ENCODE measurements at places on chromosomes 11 and 22.

GRCh38 chr22:24807284-24807950 lies 1.4 kb downstream of the SGSM1 start:
- no peak for DNase-seq

DNA sequence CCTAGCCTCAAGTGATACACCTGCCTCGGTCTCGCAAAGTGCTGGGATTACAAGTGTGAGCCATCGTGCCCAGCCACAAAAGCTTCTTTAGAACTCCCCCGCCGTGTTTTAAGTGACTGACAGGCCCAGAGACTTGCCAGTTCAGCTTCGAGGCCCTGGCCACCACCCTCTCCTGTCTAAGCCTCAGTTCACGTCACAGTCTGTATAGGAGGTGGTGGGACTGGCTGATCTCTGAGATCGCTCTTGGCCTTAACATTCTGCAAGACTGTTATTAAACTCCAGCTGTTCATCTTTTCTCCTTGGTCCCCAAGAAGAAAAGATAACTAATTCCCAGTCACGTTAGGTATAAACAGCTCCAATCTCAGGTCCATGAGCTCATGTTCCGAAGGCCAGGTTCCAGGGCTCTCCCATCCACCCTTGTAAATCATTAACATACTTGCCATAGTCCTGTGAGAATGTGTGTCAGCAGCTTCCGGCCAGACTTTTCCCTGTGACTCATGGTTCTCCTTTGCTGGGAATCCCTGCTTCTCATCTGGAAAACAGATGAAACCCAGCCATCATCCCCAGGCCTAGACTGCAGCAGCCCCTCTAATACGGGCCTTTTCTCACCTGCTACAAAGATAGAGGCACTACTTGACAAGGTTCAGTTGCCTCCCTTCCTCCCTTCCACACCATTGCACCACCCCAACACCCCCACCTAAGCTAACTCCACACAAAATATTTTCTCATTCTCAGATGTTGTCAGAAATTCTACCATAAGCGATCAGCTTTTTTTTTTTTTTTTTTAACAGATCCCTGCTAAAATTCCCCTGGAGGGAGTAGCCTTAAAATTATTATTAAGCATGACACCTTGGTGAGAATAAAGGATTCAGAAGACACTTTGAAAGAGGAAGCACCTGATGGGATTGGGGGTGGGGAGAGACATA lies 5.6 kb upstream of the KIAA0930 start:
- no peak for DNase-seq

GRCh38 chr22:26484360-26484706 lies 656 bp downstream of the SRRD start:
- no peak for DNase-seq

GRCh38 chr11:122717264-122717867 lies 61.8 kb downstream of the UBASH3B start:
- DNase-seq: no peak

DNA sequence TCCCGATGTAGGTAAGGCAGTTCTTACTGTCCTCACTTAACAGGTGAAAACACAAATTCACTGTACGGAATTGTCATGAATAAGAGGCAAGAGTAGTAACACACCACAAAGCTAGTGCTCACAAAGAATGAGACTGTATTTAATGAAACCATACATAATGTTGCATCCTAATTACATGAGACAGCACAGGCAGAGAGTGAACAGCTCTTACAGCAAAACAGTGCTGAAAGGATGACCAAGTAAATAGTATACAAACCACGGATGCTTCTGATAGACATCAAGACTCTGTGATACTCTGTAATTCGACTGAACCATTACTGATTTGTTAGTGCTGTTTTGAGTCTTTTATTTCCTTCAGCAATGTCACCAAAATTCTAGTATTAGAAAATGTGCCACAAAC lies 282.3 kb downstream of the TTC28 start:
- DNase-seq: no peak

GRCh38 chr11:68314203-68315170 lies 2.1 kb downstream of the LRP5 start:
- DNase-seq: no peak

DNA sequence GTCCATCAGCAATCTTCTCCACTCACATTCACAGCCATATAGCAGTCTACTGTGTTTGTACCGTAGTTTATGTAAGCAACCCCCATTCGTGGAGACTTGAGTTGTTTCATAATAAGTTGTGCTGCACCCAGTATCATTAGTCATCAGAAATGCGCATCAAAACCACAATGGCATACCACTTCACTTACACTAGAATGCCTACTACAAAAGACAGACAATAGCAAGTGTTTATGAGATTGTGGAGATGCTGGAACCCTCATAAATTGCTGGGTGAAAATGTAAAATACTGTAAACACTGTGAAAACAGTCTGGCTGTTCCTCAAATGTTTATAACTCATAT lies 133.3 kb downstream of the ATXN10 start:
- no peak for DNase-seq

DNA sequence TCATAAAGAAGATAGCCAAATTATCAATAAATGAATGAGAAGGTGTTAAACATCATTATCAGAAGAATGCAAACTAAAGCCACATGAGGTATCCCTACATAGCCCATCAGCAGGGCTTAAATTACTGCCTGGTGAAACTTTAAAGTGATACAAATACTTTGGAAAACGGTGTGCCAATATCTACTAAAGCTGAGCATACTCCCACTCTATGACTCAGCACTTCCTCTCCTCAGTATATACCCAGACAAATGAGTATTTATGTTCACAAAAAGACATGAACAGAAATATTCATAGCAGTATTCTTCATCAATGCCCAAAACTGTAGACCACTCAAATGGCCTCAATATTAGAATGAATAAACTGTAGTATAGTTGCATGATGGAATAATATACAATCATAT lies 284.6 kb upstream of the ZC3H12C start:
- DNase-seq: no peak

DNA sequence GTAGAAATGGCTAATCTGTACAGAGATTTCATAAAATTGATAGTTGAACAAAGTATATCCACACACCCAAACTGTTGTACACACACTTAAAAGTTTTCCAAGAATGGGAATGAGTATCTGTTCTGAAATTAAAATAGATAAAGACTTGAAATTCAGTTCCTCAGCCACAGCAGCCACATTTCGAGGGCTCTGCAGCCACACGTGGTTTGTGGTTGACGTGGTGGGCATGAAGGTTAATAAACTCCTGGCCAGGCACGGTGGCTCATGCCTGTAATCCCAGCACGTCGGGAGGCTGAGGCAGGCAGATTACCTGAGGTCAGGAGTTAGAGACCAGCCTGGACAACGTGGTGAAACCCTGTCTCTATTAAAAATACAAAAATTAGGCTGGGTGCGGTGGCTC lies 24.0 kb downstream of the TPST2 start:
- DNase-seq: no peak

DNA sequence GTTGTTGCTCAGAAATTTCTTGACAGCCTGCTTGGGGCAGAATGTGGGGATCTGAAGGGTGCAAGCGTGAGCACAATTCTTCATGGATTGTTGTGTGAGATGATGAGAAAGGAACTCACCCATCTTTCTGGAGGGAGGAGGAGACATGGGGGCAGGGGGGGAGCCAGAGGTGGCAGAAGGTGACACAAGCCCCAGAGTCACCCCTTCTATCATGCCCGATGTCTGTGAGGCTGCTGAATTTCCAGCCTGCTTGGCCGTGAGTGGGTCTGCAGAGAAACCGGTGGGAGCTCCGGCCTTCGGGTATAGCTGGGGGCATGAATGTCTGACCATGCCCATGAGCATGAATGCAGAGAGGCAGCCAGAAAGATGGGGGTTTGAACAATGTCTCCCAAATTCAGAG lies 870.7 kb downstream of the TBC1D22A start:
- DNase-seq: no peak

GRCh38 chr22:24107661-24108060 lies 73.6 kb upstream of the SUSD2 start:
- peak; percentile 95 for DNase-seq

- DNase-seq: no peak
These were observed 25.6 kb upstream of the TH start for GRCh38 chr11:2196970-2197770.

- no peak for DNase-seq
These were observed 84.6 kb upstream of the ANO3 start for GRCh38 chr11:26247340-26247739.

GRCh38 chr22:36759481-36760159 lies 16.3 kb downstream of the IFT27 start:
- no peak for DNase-seq

DNA sequence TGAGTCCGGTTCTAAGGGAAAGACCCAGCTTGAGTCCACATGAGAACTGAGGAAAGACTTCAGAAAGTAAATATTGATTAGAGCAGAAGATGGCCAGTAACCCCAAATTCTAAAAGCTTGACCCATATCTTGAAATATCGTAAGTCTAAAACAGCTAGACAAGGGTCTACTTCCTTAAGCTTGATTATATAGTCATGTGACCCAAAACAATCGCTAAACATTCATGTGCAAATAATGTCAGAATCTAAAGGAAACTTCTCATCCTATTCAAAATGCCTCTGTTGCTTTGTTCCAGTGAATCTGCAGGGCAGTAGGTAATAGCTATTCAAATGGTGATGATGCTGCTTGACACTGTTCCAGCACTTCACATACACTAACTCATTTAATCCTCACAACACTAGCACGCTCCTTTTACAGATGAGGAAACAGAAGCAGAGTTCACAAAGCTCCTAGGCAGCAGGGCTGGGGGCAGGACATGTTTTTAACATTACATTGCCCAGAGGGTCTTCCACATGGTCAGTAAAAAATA lies 52.6 kb downstream of the TCF20 start:
- no peak for DNase-seq

DNA sequence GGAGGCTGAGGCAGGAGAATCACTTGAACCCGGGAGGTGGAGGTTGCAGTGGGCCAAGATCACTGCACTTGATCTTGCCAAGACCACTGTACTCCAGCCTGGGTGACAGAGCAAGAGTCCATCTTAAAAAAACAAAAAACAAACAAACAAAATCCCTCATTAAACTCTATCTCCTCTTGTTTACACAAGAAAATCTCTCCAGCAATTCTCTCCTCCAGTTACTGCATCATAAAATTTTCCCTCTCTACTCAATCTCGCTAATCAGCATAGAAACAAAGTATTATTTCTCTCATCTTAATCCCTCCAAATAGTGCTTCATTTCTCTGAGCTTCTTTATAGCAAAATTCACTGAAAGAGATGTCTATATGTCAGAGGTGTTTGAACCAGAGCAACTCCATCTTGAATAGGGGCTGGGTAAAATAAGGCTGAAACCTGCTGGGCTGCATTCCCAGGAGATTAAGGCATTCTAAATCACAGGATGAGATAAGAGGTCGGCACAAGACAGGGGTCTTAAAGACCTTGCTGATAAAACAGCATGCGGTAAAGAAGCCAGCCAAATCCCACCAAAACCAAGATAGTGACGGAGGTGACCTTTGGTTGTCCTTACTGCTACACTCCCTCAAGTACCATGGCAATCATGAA lies 19.8 kb downstream of the MTMR2 start:
- DNase-seq: no peak

DNA sequence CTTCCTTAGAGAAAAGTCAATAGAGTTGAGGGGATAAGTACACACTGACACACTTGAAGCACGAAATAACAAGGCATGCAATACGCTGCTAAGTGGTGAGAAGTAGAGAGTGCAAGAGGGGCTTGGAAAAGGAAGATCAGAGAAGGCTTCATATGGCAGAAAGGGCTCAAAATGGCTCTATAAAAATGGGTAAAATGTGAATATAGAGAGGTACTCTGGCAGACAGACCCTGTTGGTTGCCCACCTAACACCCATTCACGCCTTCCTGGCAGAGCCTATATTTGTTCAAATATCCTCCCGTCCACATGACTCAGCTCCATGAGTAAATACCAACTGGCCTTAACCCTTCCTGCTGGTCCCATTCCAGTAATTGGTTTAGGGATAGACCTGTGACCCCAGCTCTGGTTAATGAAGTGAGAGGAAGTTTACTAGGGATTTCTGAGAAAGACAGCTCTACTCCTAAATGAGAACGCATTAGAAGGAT lies 38.9 kb upstream of the CCDC34 start:
- no peak for DNase-seq

GRCh38 chr11:46450846-46451477 lies 59.4 kb upstream of the CHRM4 start:
- no peak for DNase-seq

DNA sequence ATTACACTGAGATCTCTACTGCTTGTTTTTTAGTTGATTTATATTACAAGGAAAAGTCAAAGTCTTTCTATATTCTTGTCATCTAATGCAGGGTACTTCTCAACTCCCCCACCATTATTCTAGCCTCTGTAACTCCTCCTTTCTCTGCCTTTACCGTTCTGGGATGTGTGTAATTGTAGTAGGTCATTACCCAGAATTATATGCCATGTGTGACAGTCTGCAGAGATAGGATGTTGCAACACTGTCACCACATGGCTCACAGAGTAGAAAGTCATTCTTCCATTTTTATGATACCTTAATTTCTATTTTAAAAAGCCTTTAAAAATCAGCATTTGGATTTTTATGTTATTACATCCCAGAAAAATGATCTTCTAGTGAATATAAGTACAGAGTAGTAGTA lies 32.7 kb downstream of the ZNF143 start:
- no peak for DNase-seq
